NCI-H82 (cell line): ENCODE measurements at places on chromosomes 5 and 9.
A peak's percentile ranks its signal among the peaks of the same experiment; 100 is the strongest.

GRCh38 chr5:115627295-115627865, 1.5 kb upstream of the TMED7 start:
- peak; percentile 64 for DNase-seq

GRCh38 chr9:112831281-112831851, 59.3 kb downstream of the SLC46A2 start:
- no peak for DNase-seq

- no peak for DNase-seq
Observed at GRCh38 chr9:127991757-127992274, 11.0 kb upstream of the EEIG1 start.

DNA sequence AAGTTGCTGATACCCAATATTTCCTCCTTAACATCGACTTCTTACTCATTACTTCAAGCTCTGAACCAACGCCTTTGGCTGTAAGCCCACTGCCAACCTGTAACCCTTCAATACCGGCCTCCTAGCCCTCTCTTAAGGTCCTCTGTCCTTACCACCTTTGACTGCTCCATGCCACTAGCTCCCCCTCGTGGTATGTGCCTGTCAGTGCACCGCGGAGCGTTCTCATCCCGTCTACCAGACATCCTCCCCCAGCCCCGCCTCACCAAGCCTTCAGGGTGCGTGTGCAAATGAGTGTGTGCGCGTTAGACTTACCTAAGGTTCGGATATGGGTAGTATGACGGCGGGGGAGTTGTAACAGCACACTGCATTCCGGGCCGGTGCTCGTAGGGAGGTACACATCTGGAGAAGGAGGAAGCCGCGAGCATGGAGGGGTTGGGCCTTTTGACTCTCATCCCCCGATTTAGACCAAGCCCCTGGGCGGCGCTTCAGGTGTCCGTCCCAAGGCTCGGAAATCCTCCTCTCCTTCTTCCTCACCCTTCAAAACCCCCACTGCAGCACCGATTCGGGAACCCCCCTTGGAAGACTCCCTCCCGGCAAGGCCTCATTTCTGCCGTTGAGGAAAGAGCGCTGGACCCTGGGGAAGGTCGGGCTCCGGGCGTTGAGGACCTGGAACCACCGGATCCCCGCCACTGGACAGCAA, 2.8 kb upstream of the MYORG start:
- peak; percentile 89 for DNase-seq

DNA sequence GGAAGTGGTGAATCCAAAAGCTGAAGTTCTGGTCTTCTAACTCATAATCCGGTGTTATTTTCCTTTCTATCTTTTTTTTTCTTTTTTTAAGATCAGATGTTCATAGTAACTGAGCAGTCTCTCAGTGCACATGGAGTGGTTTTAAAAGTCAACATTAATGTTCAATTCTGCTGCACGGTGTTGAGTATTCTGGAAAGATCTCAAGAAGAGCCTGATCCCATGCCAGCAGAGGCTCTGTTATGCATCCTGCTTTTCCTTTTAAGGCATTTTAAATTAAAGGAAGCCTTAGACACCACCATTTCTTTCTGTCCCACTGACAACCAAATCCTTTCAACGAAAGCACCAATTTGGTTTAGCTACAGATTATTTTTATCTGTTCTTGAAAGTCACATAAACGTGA, 33.4 kb downstream of the SEMA5A start:
- DNase-seq = no peak

- DNase-seq = no peak
Observed at GRCh38 chr9:84314306-84314705, 26.3 kb downstream of the SLC28A3 start.

DNA sequence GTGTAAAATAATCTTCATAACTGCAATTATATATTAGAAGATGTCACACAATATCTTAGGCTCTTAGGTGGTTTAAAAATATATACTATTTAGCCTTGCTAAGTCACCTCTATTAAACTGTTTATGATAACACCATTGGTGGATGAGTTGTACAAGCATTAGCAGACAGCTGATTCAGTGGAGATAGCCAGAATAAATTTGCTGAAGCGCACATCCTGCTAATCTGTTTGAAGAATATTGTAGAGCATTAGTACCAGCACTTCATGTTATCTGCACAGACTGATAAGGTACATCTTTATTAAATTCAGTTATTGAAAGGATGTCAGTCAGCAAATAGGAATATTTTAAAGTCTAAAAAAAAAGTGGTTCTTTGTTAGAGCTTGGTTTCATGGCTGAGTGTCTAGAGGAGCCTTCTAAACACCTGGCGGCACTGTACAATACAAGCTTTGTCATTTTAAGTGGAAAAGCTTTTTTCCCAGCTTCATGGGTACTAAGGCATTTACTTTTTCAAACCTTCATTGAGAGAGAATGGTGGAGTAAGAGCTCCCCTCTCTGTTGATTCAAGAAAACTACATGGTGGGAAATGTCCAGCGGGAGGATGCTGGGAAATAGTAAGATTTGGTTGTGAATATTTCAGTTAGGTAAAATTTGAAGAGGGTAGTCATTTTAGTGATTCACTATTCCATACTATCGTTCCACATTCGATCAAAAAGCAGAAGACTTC, 275.1 kb downstream of the SLF1 start:
- peak; percentile 12 for DNase-seq

GRCh38 chr5:3277590-3278196, 317.9 kb upstream of the IRX1 start:
- DNase-seq = peak; percentile 17

- DNase-seq = peak; percentile 54
Observed at GRCh38 chr9:4077499-4078102, 222.3 kb downstream of the GLIS3 start.

DNA sequence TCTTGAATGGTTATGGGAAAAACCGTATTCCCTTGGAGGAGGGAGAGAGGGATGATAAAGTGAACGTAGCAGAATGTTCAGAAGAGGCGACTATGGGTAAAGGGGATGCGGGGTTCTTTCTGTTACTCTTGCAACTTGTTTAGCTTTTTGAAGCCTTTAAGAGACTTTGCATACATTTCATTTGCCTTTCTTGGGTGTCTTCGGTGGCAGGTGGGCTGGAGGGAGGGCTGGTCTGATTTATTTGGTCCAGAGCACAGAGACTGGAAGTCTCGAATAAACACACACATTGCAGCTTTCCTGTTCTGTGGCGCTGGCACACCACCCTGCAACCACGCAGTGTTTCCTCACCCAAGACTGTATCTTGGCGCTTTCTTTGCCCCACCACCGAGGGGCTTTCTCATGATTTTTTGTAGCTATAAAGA, 23.2 kb downstream of the TTF1 start:
- no peak for DNase-seq

GRCh38 chr9:107240260-107240659, 42.8 kb upstream of the RAD23B start:
- DNase-seq = peak; percentile 7

DNA sequence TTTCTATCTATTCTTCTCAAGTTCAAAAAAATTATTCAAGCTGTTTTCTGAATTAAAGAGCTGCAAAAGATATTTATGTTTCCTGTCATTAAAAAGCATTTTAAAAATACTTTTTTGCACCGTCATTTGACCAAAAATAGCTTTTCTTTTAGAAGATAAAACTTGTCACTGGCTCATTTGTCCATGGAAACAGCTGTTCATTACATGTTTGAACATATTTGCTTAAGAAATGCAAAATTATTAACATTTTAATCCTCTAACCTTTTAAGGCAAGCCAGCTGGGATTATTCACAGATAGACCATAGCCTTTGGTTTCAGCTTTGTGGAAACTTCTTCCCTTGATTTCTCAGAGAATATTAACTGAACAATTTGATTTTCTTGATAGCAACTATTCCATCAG, 393.9 kb downstream of the TUSC1 start:
- peak; percentile 16 for DNase-seq

DNA sequence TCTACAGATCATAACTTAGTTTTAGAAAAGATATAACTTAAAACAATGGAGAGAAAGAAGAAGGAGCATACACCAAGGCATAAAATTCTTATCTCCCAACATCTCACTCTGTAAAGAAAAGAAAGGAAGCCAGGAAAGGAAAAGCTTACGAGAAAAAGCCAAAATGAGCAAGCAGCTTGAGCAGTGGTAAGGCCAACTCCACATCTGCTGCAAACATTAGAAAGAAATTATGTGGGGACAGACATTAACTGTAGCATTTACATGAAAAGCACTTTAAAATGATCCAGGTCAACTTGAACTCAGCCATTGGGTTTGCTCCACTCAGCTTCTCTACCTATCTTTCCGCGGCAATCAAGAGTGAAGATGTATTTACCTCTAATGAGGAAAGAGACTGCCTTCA, 176.9 kb downstream of the BNC2 start:
- DNase-seq = no peak

- no peak for DNase-seq
Observed at GRCh38 chr5:56479126-56479525, 246.0 kb upstream of the ANKRD55 start.

DNA sequence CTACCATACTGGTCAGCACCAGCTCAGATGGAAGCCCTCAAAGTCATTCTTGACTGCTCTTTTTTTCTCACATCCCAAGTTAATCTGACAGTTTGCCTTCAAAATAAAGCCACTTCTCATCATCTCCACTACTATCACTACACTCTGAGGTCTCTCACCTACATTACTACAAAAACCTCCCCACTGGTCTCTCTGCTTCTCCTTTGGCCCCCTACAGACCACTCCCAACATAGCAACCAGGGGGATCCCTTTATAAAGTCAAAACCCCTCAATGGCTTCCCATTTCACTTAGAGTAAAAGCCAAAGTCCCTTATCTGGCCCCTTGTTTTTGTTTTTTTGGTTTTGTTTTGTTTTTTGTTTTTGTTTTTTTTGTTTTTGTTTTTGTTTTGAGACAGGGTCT, 4.6 kb downstream of the ARAP3 start:
- peak; percentile 47 for DNase-seq

DNA sequence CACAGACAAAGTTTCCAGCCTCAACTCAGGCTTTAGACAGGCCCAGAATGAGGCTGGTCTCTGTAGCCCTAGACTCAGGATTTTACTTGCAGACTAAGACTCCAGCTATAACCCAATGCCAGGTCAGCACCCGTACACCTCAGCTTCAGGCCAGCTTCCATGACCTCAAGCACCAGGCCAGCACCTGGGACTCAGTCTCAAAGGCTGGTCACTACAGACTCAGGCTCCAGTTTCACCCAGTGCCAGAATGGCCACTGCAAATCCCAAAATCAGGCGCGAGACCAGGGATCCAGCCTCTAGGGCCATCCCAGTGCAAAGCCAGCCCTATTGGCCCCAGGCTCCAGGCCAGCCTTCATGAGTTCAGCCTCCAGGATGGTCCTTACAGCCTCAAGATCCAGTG, 44.9 kb downstream of the C9 start:
- no peak for DNase-seq

DNA sequence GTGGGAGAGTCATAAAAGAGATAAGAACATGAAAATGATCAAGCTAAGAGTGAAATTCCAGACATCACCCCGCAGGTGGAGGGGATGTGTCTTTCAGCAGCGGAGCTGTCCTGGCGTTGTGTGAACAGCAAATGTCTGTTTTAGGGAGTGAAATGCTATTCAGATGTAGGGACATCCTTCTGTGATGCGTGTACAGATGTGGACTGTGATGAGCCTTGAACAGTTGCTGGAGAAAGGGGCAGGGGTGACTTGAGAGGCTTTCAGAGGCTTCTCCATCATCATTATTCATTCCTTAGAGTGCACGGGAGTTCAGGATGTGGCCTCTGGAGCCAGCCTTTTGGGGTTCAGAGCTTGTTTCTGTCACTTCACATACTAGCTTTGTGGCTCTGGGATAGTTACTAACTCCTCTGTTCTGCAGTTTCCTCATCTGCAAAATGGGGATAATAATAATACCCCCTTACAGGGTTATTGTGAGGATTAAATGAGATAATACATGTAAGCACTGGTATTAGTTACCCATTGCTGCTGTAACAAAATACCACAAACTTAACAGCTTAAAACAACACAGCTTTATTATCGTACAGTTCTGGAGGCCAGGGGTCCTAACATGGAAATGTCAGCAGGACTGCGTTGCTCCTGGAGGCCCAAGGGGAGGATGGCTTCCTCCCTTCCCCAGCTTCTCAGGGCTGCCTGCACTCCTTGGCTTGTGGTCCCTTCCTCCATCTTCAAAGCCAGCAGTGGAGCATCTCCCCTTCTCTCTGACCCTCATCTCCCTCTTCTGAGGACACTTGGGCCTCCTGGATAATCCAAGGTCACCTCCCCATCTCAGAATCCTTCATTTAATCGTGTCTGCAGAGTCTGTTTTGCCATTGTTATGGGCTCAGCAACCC, 9.4 kb downstream of the TRAF1 start:
- no peak for DNase-seq

DNA sequence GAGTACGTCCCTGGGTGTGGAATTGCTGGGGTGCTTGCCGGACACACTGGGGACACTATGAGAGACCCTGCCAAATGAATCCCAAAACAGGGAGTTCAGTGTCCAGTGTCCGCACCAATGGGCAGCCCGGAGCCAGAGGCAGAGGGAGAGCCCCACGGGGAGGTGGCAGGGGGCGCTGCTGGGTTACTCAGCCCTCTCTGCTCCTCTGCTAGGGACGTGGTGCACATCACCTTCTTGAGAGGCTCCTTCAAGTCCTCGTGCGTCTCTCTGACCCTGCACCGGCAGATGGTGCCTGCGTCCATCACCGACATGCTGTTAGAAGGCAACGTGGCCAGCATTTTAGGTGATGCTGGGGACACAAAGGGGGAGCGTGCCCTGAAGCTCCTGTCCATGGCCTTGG, 20.8 kb downstream of the STKLD1 start:
- peak; percentile 70 for DNase-seq

DNA sequence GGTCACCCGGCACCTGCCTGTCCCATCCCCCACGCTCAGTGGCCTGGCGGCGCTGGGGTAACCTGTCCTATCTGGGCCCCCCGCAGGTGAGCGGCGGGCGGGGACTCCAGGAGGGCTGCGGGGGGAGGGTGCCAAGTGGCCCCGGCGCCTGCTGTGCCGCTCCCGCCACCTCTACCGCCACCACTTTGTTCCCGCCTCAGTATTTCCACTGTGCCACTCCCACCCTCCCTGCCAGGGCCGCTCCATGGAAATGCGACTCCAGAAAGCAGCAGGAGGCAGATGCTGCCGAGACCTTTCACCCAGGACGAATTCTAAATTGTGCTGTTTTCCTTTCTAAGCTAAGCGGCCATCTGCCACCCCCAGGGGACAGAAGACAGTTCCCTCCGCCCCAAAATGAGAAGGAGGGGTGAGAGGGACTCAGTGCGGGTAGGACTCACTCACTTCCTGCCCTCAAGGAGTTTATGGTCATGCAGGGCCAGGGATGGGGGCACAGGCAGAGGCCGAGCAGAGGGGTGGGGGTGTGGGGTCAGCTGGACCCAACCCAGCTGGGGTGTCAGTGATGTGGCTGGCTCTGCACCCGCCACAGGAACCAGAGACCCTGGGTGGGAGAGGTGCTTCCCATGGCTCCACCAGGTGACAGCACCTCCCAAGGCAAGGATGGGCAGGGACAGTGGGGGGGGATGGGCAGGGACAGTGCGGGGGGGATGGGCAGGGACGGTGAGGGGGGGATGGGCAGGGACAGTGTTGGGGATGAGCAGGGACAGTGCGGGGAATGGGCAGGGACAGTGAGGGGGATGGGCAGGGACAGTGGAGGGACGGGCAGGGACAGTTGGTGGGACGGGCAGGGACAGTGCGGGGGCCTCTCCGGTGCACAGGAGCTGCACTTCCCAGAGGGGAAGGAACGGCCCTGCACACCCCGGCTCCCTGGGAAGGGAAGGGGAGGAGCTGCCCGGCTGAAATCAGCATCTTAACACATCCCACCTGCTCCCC, 17.8 kb downstream of the NOTCH1 start:
- peak; percentile 96 for DNase-seq
